ENCODE measurements at places on chromosomes 7 and 10.

DNA sequence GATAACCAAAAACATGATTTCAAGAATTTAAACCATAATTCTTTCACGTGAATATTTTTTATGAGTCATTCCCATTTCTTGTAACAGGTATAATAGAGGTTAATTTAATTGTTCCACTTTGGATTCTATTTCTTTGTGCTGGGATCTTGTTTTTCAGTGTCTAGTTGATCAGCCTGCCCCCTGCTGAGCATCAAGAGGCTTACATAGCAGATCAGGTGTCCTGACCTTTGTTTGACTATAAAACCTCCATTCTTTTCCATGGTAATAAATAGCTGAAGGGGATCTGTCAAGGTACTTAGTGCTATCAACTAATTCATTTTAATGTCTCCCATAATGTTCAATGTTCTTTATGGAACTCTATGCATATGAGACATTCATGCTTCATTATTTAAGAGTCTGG, 4.9 kb downstream of the COL17A1 start:
- peak; percentile 20 for DNase-seq

DNA sequence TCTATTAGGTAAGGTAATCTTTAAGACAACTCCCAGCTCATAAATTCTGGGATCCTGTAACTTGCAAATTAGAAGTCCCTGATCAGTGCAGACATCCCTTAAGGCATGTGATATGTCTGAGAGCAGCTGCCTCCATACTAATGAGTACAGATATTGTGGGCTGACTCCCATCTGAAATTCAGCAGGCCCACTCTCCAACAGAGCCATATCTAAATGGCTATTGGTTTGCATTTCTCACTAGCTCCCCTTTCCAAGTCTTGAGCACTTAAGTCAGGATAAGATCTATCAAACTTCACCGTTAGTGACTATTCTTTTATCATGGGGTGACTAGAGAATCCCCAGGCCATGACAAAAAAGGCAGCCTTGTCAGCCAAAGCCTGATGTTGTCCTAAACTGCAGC, 785.4 kb downstream of the IPMK start:
- DNase-seq: no peak

DNA sequence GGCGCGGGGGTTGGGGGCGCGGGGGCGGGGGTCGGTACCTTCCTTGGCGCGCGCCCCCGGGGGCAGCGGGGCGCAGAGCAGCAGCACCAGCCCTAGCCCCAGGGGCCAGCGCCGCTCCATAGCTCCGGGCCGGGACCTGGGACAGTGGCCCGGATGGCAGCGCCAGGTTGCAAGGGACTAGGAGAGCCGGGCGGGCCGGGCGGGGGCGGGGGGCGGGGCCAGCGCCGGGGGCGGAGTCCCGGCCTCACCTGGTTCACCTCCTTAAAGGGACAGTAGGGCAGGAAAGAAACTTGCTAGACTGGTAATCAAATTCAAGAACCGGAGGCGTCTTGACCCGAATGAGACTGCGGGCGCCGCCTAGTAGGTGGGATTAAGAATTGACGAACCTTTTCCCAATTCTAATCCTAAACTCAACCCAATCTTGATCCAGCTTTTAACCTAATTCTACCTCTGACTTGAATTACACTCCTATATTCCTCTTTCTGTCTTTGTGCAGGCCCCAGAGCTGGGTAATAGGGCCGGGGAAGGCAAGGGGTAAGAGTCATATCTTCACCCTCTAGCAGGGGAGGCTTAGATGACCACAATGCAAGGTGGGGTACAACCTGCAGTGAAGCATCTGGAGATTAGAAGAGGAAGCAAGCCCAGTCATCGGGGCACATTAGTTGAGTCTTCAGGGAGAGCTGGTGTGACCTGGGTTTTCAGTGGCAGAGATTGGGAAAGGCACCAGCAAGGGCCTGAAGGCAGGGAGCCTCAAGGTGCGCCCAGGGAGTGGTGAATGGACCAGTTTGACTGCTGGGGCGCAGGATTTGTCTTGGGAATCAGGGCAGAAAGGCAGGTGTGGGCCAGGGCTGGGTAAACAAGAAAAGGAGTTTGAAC, at the start of gene EPHA1:
EPHA1 (minus strand) TSS at position 171 of the 876 bp plus-strand sequence; CDS start at position 120, 51 bp downstream.
- DNase-seq: peak; percentile 61

DNA sequence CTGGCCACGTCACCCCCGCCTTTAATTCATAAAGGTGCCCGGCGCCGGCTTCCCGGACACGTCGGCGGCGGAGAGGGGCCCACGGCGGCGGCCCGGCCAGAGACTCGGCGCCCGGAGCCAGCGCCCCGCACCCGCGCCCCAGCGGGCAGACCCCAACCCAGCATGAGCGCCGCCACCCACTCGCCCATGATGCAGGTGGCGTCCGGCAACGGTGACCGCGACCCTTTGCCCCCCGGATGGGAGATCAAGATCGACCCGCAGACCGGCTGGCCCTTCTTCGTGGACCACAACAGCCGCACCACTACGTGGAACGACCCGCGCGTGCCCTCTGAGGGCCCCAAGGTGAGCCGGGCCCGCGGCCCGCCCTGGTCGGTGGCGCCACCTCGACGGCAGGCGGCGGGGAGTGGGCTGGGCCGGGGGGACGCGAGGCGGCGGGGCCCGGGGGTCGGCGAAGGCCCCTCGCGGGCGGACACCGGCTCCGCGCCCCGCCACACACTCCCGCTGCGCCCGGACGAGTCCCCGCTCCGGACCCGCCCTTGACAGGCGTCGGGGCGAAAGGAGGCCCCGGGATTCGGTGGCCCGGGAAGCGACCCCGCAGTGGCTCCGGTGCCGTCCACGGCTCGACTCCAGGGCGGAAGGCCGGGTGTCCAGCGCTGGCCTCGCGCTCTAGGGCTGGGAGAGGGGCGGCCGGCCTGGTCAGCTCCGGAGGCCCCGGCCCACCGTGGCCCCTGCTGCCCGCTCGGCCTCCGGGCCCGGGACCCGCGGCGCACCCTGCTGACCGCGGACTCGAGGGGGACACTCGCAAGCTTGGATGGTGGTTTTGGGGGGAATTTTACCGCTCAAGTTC, 557 bp downstream of the BAG3 start:
- peak; percentile 13 for DNase-seq

- no peak for DNase-seq
These were observed 72.9 kb upstream of the PODXL start for GRCh38 chr7:131629217-131629882.

GRCh38 chr10:123068087-123068853, 59.5 kb downstream of the ACADSB start:
- no peak for DNase-seq

- no peak for DNase-seq
These were observed 34.3 kb upstream of the EN2 start for GRCh38 chr7:155423337-155424285.

DNA sequence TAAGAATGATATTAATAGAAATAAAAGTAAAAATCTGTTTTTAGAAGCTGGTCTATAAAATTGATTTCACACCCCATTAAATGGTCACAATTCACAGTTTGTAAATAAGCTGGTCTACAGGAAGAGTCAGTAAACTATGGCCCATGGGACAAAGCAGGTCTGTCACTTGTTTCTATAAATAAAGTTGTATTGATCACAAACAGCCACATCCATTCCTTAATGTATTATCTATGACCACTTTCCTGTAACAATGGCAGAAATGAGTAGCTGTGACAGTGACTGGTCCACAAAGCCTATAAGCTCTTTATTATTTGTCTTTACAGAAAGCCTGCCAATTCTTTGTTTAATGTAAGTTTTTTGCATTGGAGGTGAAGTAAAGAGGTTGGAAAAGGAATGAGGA, 114.5 kb downstream of the SEMA3E start:
- DNase-seq: no peak

DNA sequence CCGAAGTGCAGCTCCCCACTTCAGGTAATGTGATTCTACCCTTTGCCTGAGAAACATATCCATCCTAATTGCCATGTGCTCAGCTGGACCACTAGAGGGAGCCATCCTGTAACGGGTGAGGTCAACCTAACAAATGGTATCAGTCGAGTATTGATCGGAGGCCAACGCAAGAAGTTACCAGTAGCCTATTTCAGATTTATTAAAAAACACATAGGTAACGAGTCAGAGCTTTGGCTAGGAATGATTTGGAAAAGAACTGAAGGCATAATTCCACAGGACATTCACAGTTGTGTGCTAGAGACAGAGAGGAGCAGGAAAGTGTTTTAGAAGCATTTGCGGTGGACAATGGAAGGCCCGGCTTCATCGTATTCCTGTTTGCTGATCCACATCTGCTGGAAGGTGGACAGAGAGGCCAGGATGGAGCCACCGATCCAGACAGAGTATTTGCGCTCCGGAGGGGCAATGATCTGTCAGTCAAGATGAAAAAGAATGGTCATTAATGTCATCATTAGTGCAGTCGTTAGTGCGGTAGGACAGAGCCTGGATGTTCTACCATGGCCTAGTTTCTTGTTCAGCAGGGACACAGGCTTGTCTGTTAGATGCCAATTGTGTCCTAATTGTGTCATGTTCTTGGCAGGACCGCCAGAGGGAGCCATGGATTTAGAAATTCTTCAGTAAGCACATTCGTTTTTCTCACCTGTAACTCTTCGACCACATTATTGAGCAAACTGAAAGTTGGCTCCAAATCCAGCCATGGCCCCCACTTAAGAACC, 17.5 kb downstream of the ACTA2 start:
- peak; percentile 82 for DNase-seq

DNA sequence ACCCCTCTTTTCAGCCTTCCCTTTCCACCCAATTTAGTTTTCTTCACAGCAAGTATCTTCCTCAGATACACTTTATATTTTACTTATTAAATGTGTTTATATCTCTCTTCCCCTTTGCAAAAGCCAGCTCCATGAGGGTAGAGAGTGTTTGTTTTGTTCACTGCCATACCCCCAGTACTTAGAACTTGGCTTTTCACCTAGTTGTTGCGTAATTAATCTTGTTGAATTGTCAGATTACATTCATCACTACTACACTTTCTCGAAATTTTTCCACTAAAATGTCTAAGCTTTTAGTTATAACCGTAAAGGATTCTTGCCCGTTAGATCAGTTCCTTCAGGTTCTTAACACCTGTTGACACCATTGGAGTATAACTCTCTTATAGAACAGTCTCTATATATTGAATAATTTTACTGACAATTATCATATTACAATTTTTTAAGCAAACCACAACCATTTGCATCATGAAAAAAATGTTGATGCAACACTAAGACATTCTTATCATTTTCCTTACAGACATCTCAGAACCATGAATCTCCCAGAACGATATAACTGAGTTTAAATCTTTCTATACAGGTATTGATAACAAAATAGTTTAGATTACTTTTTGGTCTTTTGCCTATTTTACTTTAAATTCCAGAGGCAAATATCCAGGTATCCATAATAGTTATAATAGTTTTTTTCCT, 29.9 kb downstream of the VWDE start:
- DNase-seq: no peak

- no peak for DNase-seq
These were observed 1144.6 kb downstream of the SORCS3 start for GRCh38 chr10:105785721-105786120.

DNA sequence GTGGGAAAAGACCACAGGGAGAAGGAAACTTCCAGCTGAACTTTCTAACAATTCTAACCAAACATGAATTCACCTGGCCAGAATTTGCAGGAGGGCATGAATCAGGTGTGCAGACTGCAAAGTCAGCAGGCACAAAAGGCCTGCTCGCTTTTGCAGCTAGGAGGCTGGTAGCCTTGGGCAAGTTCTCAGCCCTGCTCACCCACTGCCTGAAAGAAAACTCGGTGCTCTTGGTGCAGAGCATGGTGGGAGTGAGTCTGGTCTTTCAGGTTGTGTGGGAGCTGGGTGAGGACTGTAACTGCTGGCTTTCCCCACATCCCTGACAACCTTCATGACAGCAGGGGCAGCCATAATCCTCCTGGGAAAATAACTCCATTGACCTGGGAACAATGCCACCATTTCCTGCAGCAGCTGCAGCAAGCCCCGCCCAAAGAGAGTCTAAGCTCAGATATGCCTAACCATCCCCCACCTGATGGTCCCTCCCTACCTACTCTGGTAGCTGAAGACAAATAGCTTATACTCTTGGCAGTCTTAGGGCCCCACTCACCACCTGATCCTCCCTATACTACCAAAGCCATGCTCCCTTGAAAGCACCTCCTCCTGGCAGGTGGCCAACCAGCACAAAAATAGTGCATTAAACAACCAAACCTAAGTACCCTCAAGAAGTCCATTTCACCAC, 31.6 kb downstream of the ZNF117 start:
- DNase-seq: no peak

DNA sequence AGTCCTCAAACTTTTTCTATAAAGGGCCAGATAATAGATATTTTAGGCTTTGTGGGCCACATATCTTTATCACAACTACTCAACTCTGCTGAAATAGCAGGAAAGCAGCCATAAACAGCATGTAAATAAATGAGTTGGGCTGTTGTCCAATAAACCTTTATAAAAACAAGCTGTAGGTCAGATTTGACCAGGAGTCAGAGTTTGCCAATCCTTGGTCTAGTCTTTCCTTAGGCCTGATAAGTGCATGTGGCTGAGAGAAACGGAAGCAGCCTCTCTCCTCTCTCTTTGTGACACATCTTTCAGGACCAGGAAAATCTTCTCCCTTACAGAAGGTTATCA, 724.5 kb downstream of the GRID1 start:
- no peak for DNase-seq

DNA sequence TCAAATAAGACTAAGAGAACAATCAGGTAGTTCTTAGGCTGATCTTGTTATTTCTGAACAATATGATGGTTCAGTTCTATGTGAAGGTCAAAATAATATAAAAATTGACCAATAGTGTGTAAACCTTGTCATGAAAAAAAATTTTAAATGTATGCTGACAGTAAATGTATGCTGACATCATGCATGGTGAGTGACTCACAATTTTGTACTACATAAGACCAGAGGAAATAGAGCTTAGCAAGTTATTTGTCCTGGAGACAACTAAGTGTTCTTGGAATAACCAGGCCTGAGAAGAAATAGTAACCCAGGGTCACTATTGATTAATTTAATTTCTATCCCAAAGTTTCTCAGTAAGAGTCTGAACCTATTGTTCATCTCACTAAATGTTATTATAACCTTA, 182.2 kb upstream of the PCDH15 start:
- DNase-seq: no peak

DNA sequence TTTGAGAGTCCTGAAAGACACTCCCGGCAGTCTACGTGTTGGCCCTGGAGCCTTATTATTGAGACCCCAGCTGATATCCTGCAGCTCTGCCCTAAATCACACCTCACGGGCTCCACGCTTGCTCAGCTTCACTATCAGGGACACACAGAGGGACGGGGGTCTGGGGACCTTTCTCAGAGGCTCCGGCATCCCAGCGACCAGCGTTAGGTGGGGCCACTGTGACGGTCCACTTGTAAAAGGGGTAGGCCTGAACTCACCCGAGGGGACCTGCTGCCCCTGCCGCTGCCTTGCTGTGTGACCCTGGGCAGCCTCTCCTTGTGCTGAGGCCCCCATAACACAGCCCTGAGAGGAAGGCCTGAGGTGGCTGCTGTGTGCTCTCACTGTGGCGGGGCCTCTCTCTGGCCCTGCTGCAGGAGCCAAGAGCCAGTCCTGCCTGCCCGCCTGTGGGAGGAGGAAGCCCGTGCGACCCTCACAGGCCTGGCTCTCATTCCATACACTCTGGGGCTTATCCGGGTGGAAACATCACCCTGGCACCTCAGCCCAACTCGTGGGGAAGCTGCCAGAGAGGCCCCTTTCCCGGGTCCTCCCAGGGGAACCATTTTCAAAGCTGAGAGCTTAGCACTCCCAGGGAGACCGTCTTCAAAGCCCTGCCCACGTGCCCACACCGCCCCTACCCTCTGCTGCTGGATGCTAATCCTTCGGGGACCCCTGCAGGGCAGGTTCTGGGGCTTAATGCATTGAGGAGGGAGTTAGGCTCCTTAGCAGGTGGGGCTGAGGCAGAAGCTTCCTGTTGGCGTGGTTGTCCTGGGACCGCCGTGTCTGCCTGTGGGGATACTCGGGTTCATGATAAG, 21.7 kb downstream of the AQP1 start:
- no peak for DNase-seq

GRCh38 chr7:50664461-50664922, 99.3 kb upstream of the DDC start:
- no peak for DNase-seq

GRCh38 chr10:78178940-78179339, 145.3 kb downstream of the RPS24 start:
- no peak for DNase-seq
